ENCODE measurements at places on chromosomes 6 and 20.

DNA sequence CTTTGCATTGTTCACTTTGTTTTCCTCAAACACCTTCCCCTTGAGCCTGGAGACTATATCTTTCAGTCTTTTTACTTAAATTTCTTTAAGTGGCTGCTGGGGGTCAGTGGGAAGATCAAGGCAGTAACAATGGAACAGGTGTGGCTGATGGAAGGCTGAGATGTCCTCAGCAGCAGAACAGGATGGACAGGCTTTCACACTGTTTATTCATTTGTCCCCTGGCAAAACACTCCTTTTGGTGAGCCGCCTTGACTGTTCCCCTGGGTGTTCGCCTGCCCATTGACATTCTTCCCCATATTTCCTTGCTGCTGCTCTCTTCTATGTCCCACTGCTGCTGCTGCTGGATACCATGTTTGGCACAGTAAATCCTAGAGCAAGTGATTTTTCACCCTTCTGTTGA lies 38.1 kb downstream of the RNF144B start:
- no peak for DNase-seq

- DNase-seq: no peak
These were observed 208.1 kb downstream of the TINAG start for GRCh38 chr6:54516321-54516720.

DNA sequence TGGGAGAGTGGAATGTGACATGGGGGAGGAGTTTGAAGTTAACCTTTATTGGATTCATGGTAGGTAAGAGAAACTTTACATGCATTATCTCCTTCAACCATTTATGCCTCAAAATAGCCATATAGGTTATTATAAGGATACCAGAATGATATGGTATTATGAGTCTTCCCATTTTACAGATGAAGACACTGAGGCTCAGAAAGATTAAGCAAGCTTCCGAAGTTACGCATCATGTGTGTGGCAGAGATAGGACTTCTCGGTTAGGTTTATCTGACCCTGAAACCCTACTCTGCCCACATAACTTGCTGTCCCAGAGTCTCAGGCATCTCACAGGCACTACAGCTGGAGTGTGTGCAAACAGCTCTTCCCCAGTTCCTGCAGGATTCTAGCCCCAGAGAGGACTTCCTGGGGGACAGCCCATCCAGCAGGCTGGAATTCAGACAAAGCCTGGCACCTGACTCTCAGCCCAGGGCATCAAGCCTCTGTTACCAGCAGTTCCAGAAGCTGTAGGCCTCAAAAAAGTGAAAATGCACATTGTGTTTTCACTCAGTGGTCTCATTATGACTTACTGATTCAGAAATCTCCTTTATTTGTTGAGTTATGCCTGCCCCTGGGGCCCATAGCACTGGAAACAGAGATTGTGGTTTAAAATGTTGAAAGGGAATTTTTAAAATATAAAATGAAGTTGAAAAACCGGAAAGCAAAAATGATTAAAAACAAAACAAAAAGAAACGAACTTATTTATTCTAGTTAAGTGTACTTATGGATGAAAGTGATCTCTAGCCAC lies 512.8 kb upstream of the CHD6 start:
- DNase-seq: no peak

- DNase-seq: no peak
These were observed 1.7 kb downstream of the FAM184A start for GRCh38 chr6:119076576-119077390.

DNA sequence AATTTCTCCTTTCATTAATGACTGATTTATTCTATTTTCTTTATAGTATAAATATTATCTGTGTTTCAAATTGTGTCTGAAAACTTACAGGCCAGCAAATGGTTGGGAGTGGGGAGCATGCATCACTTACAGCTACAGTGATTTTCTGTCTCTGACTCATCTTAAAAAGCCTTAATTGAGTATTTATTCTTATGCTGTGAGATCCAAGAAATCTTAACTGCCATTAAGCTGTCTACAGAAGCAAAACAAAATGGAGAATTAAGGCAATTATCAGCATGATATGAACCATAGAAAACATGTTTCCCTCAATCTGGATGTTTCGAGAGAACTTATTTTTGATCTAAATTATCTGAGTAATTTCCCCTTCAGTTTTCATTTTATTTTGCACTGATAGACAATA lies 831.2 kb downstream of the KIF16B start:
- DNase-seq: no peak

GRCh38 chr6:47490676-47491075 lies 13.1 kb downstream of the CD2AP start:
- no peak for DNase-seq

- DNase-seq: no peak
These were observed 74.0 kb downstream of the NDUFAF5 start for GRCh38 chr20:13858871-13859270.

- DNase-seq: no peak
These were observed 152.8 kb downstream of the TAF4 start for GRCh38 chr20:61912665-61913422.

DNA sequence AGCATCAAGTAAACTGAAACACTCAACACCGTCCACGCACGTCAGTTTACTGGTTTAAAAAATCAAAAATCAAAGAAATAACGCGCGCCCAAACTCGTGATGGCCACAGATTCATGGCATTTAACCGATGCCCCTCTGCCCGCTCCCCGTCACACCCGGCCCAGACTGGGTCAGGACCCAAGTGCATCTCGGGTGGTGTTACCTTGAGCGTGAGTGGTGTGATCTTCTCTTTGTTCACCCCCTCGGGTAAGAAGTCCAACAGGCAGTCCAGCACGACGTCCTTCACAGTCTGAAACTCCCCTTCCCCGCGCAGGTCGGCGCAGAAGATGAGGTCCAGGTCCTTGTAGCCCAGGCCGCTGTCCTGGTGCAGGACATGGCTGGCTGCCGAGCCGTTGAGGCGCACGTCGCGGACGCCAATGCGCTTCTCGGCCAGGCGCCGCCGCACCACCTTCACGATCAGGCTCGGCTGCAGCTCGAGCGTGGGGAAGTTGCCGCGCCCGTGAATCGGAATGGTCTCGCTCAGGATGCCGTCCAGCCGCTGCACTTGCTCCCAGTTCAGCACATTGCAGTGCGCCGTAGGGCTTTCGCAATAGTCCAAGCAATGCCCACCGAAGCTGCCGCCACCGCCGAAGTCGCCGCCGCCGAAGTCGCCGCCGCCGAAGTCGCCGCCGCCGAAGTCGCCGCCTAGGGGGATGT lies 945 bp downstream of the TENT5A start:
- peak; percentile 92 for DNase-seq

DNA sequence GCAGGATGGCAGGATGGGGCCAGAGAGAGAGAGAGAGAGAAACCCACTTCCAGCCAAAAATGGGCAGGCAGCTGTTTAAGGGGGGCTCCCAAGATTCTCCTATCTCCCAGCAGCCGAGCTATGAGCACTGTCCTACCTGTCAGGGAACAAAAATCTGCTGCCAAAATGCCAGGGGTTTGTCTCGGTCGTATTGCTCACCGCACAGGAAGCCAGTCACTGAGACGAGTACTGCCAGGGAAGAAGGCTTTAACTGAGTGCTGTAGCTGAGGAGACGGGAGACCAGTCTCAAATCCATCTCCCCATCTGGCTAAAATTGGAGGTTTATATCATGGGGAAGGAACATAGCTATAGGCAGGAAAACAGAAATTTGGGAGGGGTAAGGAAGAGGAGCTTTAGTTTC lies 22.3 kb downstream of the GGTLC1 start:
- DNase-seq: no peak

GRCh38 chr20:50260479-50261221 lies 70.0 kb downstream of the CEBPB start:
- DNase-seq: no peak

DNA sequence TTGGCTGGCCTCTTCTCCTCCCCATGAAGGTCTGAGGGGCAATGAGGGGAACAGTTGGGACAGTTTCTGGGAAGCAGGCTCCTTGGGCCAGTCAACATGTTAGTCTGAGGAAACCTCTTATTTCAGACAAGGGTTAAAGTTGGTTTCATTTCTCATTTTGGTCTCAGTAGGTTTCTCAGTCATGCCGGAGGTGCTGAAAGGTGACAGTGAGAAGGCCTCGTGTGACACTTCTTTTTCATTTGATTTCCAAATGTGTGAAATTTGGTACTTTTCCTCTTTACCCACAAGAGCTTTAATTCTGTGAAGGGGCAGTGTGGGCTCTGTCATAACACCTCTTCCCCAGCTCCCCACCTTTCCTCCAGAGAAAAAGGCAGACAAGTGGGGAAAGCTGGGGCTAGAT lies 7.5 kb upstream of the GLP1R start:
- DNase-seq: no peak

- DNase-seq: no peak
These were observed 132.7 kb upstream of the MAP3K7 start for GRCh38 chr6:90719321-90720195.

- no peak for DNase-seq
These were observed 44.3 kb upstream of the PLCB4 start for GRCh38 chr20:9024606-9025005.

- DNase-seq: no peak
These were observed 361.9 kb downstream of the BCKDHB start for GRCh38 chr6:80468398-80468797.

GRCh38 chr6:118875672-118876071 lies 18.3 kb upstream of the ASF1A start:
- DNase-seq: no peak

DNA sequence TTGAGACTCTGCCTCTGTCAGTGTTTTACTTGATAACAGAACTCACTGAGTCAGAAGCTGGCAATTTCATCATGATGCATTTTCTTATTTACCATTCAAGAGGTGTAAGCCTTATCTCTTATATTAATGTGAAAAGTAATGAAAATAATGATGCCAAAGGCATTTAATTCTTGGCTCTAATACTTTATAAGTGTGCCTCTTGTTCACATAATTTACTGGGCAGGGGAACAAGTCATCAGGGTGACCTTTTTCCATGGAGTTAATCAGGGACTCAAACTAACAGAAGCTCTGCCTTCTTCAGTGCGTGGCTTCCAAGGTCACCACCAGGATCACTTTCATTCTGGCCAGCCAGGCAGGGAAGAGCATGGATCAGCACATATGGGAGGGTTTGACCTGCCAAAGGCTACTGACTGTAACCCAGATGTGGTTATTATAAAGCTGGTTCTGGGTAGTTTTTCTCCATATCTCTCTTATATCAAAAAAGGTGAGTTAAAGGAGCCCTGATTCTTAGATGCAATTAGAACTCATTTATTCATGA lies 5.2 kb upstream of the PLCB1 start:
- no peak for DNase-seq

- DNase-seq: no peak
These were observed 28.1 kb downstream of the NRSN1 start for GRCh38 chr6:24154121-24154520.

DNA sequence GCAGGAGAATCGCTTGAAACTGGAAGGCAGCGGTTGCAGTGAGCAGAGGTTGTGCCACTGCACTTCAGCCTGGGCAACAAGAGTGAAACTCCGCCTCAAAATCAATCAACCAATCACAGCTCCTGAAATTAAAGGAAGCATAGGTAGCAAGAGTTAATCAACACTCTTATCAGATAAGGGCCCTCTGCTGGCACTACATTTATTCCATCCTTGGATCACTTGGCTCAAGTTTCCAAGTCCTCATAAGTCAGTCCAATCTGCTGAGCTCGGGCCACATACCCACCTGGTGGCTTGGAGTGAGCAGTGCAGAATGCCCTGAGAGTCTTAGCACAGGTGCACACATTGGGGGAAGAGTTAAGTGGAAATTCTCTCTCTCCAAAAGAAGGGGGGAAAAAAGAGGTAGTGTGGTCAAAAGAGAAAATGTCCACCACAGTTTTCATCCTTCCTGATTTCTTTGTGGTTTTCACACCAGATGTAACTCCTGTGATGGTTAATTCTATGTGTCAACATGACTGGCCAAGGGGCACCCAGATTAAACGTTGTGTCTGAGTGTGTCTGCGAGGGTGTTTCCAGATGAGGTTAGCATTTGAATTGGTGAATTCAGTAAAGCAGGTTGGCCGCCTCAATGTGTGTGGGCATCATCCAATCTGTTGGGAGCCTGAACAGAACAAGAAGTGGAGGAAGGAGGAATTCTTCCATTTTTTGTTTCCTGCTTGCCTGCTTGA lies 14.2 kb upstream of the FAM8A1 start:
- DNase-seq: no peak
